ENCODE measurements at places on chromosomes 16 and 17. TPM values are rescaled to one million over a fixed set of nuclear protein-coding genes. Genes with fewer than 3 reads are reported as not detected.

CHTF8 gene
- 30.0 TPM for total RNA-seq

EXOSC6 gene
- 23.3 TPM for total RNA-seq

FAM117A gene
- 1.8 TPM for total RNA-seq

SAMD14 gene
- total RNA-seq, result 1.4 TPM

CACNG3 gene
- not detected for total RNA-seq

NHLRC4 gene
- 1.4 TPM for total RNA-seq

CSH1 gene
- total RNA-seq, result not detected

UNC119 gene
- 24.7 TPM for total RNA-seq

TBC1D3K gene
- total RNA-seq, result under 0.01 TPM

RILP gene
- total RNA-seq, result 6.7 TPM

TMEM92 gene
- under 0.01 TPM for total RNA-seq

ZACN gene
- not detected for total RNA-seq

TBX21 gene
- total RNA-seq, result 0.14 TPM

SEPTIN1 gene
- not detected for total RNA-seq

RTN4RL1 gene
- total RNA-seq, result 0.09 TPM

AMDHD2 gene
- 35.0 TPM for total RNA-seq

KRTAP4-6 gene
- total RNA-seq, result not detected

VTN gene
- total RNA-seq, result 19.1 TPM

ZNF624 gene
- 4.1 TPM for total RNA-seq

SGCA gene
- total RNA-seq, result 0.18 TPM

TBX4 gene
- total RNA-seq, result 0.14 TPM

NLRC3 gene
- total RNA-seq, result under 0.01 TPM

SCIMP gene
- total RNA-seq, result not detected

ORMDL3 gene
- total RNA-seq, result 57.9 TPM

CACNA1H gene
- 1.3 TPM for total RNA-seq

GNG13 gene
- total RNA-seq, result not detected

AGRP gene
- total RNA-seq, result not detected

MT1F gene
- total RNA-seq, result 0.09 TPM

CTRB2 gene
- not detected for total RNA-seq

CCL4L2 gene
- 0.14 TPM for total RNA-seq

FA2H gene
- total RNA-seq, result not detected

KIFC3 gene
- 61.7 TPM for total RNA-seq

ALOX15 gene
- not detected for total RNA-seq

CCL1 gene
- not detected for total RNA-seq

C17orf78 gene
- not detected for total RNA-seq

BAIAP3 gene
- total RNA-seq, result 0.28 TPM

NPIPA8 gene
- total RNA-seq, result not detected

ARL16 gene
- total RNA-seq, result 25.5 TPM

SCNN1G gene
- not detected for total RNA-seq

TUBB3 gene
- 128 TPM for total RNA-seq

KRTAP2-2 gene
- not detected for total RNA-seq

RGS9 gene
- 2.8 TPM for total RNA-seq

TUFM gene
- 110 TPM for total RNA-seq

NOG gene
- 0.09 TPM for total RNA-seq

ZG16 gene
- not detected for total RNA-seq

NTN3 gene
- 0.74 TPM for total RNA-seq

Data from smooth muscle cell of bladder (primary cell).